ENCODE measurements at places on chromosomes 11 and 22.

DNA sequence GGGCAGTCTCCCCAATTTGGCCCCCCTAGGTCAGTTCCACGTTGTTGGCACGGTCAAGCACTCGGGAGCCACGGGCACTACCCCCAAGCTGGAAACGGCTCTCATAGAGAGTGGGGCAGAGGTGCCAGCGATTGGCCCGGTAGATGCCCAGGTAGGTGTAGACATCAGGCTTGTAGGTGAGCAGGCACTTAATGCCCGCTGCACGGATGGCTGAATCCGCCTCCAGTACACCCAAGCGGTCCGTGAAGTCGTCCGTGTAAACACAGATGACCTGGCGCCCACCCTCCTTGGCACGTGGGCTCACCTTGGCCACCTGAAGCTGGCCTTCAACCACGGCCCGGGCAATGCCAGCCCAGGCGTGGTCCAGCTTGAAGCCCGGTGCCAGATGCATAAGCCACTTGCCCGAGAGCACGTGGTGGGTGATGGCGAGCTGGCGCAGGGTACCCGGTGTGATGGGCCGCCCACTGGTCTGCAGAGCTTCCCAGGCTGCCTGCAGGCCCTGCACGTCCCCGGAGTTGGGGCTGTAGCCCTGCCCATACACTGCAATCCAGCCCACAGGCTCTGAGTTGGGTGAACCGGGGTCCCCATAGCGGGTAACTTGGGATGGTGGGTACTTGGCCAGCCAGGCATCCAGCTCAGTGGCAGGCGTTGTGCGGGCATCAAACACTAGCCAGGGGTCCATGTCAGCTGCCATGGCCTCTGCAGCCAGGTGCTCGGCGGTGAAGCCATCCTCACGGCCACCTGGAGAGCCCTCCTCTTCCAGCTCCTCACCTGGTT lies 1.2 kb downstream of the C11orf68 start:
- DNase-seq: no peak

- peak; percentile 44 for DNase-seq
Measured at GRCh38 chr11:48170241-48171233, 46.1 kb upstream of the OR4B1 start.

- no peak for DNase-seq
Measured at GRCh38 chr11:67285541-67286498, 3.3 kb upstream of the ANKRD13D start.

GRCh38 chr11:39247570-39248137 lies 2211.8 kb downstream of the LRRC4C start:
- no peak for DNase-seq

DNA sequence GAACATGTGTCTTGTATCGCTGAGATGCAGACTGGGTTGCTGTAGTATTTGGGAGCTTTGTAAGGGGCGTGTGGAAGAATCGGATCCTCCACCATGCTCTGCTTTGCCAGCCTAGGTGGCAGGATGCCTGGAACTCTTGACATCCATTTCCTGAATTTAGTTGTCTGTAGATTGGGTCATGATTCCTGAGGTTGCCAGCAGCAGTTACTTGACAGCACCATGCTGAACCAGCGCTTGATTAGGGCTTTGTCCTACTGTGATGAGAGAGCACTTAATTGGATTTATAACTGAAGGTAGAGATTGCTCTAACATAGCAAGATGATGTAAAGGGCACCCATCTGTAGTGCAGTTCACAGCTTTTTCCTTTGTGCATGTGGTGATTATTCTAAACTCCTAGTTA lies 75.6 kb upstream of the HORMAD2 start:
- DNase-seq: no peak

GRCh38 chr11:45926001-45926401 lies 3.5 kb downstream of the LARGE2 start:
- DNase-seq: no peak

- DNase-seq: peak; percentile 58
Measured at GRCh38 chr11:11848891-11849746, 7.3 kb downstream of the USP47 start.
